ENCODE measurements at places on chromosomes 5 and 9. TPM values are rescaled to one million over a fixed set of nuclear protein-coding genes. Genes with fewer than 3 reads are reported as not detected.

DNA sequence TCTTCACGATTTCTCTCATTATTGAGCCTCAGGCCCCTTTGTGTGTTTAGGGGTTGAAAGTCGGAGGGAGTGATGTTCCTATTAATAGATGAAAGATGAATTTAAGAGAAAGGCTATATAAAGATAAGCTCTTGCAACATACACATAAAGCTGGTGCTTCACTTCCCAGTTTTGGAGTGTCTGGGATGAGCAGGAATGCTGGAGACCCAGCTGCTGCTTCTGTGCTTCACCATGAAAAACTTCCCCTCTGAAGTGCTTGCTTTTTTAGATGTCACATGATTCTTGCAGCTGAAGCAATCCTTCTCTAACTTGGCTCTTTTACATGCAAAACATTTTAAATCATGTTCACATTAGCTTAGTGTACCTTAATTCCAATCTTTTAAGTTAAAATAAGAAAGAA is 19.7 kb upstream of the SNCAIP start:
- no peak for DNase-seq

Gene CSF2
- total RNA-seq: not detected

- no peak for DNase-seq
Measured at GRCh38 chr5:78603636-78604175, 44.9 kb downstream of the LHFPL2 start.

DNA sequence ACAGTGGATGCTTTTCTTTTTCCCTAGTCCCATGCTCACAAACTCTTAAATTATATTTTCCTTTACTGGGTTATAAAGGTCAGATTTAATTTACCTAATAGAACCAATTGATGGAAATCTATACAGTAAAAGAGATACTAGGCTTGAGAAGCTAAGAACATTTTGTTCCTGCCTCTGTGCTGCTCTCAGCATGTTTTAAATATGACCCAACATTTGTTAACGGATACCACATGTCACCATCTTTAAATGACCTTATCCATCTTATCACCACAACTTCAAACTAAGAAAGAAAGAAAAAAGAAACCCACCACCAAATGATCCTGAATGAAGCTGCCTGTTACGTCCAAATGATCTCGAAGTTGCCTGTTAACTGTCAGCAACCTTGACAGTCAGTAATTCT is 334.7 kb upstream of the ZNF608 start:
- no peak for DNase-seq

DNA sequence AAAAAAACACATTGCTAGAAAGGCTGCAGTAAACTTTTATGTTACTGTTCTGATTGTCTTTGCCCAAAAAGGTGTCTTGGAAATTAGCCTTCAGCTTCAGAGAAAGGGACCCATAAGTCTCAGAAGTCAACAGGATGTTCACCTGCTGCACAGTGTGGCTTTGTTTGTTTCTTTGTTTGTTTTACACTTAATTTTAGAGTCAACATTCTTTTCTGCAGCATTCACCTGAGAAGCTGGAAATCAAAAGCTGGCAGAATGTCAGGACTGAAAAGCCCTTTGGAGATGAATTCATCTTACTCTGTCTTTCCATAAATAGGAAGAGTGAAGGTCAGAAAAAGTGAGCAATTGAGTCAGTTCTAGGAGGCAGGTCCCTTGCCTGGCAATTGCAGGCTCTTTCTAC is 170.0 kb downstream of the PAPPA start:
- DNase-seq: no peak

- DNase-seq: no peak
Measured at GRCh38 chr9:69122549-69123141, 51.4 kb upstream of the TJP2 start.

- no peak for DNase-seq
Measured at GRCh38 chr5:84632418-84632817, 247.7 kb upstream of the EDIL3 start.

Gene NUP188
- total RNA-seq: 54.9 TPM

Gene OR1Q1
- under 0.01 TPM for total RNA-seq

Gene TCERG1
- 61.7 TPM for total RNA-seq

DNA sequence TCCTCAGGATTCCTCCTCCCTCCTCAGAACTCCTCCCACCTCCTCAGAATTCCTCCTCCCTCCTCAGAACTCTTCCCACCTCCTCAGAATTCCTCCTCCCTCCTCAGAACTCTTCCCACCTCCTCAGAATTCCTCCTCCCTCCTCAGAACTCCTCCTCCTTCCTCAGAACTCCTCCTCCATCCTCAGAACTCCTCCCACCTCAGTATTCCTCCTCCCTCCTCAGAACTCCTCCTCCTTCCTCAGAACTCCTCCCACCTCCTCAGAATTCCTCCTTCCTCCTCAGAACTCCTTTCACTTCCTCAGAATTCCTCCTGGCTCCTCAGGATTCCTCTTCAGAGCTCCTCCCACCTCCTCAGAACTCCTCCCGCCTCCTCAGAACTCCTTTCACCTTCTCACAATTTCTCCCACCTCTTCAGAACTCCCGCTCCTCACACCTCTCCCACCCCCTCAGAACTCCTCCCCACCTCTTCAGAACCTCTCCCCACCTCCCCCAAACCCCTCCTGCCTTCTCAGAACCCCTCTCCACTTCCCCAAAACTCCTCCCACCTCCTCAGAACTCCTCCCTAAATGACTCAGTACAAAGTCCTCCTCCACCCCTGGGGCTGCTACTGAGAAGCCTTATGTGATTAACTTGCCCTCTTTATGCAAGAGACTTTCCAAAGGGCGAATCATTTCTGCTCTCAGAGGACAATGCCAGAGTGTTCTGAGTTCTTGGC is 23.2 kb downstream of the SLC46A2 start:
- DNase-seq: peak; percentile 22

GRCh38 chr9:105150991-105151685 is 93.3 kb upstream of the SLC44A1 start:
- DNase-seq: no peak

DNA sequence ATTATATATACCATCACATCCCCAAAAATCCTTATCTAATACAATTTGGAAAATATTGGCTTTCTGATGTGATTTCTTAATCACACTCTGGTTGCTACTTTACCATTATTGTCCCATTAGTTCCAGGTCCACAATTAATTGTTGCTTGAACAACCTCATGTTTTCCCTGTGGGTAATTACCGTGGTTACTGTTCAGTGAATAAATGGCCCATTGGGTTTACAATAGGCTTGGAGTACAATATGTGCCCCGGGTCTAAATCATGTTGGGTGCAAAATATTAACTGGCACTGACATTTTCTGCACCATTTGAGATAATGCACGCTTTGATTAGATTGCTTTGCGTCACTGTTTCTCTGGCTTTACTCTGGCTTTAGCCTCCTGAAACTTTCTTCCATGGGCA is 163.7 kb downstream of the GABBR2 start:
- no peak for DNase-seq

Gene TMEM215
- total RNA-seq: not detected

- no peak for DNase-seq
Measured at GRCh38 chr9:132200706-132201105, 38.8 kb downstream of the NTNG2 start.

GRCh38 chr9:117103438-117104110 is 311.3 kb downstream of the ASTN2 start:
- DNase-seq: no peak
